ENCODE measurements at places on chromosomes 6 and 20.

GRCh38 chr20:34220561-34220960, 20.7 kb upstream of the ASIP start:
- peak; percentile 76 for DNase-seq

DNA sequence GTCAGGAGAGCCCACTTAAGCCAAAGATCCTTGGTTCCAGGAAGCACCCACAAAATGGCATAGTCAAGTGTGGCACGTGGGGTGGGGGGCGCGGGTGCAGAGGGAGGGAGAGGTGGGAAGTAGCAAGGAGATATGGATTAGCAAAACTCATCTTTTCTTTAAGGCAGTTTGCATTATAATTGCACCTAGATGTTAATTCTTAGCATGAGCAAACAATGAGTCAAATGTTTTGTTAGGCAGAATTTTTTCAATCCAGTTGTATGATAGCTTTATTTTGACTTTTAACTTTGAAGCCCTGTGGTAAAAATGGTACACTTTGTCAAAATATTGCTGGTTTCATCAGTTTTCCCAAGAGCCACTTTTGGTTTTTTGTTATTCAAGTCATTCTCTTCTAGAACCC, 15.0 kb downstream of the SCAND1 start:
- no peak for DNase-seq

- no peak for DNase-seq
Observed at GRCh38 chr6:107625264-107625663, 135.3 kb downstream of the SOBP start.

- peak; percentile 60 for DNase-seq
Observed at GRCh38 chr6:142207265-142207877, 60.3 kb downstream of the VTA1 start.

- DNase-seq = no peak
Observed at GRCh38 chr20:38208088-38208487, 43.0 kb upstream of the TGM2 start.

Data from HCEC 1CT (cell line).